ENCODE measurements at places on chromosomes 12 and 14.

GRCh38 chr12:94714378-94715114, 64.2 kb upstream of the TMCC3 start:
- DNase-seq, result no peak

DNA sequence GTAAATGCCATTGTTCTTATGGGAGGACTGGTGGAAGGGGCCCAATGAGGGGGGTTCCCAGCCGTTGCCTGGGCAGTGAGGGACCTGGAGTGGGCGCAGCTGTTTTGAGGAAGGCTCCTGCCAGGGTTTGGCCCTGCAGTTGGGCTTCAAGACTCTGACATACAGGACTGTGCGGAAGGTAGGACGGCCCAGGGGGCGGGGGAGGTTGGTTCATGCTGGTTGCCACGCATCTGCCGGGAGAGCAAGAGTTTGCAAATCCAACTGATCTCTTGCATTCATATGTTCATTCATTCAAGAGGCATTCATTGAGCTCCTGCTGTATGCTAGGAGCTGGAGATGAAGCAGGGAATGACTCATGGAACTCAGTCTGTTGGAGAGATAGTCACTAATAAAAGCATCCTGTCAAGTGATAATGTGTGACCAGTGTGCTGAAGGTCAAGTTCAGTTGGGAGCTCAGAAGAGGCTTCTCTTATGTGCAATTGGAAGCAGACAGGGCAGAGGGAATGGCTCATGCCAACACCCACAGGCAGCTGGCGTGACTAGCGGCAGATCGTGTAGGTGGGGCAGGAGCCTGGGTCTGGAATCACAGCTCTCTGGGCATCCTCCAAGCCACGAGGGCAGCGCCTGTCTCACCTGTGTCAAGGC, 7.8 kb downstream of the SH2B3 start:
- peak; percentile 81 for DNase-seq

- no peak for DNase-seq
Measured at GRCh38 chr14:71597955-71598660, 334.1 kb upstream of the RGS6 start.

GRCh38 chr14:103141117-103141796, 18.0 kb downstream of the TNFAIP2 start:
- peak; percentile 51 for DNase-seq

- no peak for DNase-seq
Measured at GRCh38 chr14:40574780-40575179, 1031.9 kb upstream of the LRFN5 start.

- DNase-seq, result peak; percentile 81
Measured at GRCh38 chr14:73457041-73457923, 1.1 kb downstream of the NUMB start.

Data from suppressor macrophage treated with lipopolysaccharide for 1 hour (primary cell).